ENCODE measurements at places on chromosomes 5 and 9.

- DNase-seq = no peak
These were observed 1020.0 kb upstream of the ARRDC3 start for GRCh38 chr5:92402956-92403702.

DNA sequence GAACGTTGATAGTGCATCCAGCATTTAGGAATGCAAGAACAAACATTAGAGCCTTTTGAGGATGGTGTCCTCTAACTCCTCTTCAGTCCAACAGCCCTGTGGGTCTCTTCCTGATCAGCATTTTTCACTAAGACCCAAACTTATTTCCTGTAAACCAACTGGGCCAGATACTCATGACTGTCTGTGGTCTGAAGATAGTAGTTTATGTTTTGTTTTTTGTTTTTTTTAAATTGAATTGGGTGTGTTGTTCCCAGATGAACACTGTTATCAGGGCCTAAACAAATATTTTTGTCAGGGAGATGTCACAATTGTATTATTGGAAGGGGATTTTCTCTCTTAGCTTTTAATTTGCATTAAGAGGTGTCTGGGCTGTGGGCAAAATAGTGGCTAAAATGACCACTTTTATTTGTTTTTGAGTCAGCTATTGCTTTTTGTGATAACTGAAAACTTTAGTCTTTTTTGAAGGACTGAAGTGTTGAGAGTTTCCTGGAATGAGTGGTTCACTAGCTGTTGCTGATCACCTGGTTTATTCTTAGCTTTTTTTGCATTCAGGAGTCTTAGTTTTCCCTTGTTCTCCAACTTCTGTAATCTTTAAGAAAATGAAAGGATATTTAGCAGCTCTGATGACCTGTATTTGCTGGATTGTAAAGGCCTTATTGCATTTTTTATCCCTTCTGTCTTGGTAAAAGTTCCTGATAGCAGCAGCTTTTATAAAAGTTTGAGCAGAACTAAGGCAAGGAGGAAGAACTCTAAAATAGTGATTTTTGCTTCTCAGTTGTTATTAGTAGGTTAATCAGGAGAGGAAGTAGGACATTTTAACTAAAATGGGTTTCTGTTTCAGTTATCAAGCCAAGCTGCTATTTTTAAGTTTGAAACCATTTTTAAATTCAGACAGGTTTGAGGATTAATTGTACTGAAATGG lies 5.5 kb downstream of the MAN2A1 start:
- no peak for DNase-seq

GRCh38 chr9:84807870-84808390 lies 138.4 kb downstream of the NTRK2 start:
- no peak for DNase-seq

DNA sequence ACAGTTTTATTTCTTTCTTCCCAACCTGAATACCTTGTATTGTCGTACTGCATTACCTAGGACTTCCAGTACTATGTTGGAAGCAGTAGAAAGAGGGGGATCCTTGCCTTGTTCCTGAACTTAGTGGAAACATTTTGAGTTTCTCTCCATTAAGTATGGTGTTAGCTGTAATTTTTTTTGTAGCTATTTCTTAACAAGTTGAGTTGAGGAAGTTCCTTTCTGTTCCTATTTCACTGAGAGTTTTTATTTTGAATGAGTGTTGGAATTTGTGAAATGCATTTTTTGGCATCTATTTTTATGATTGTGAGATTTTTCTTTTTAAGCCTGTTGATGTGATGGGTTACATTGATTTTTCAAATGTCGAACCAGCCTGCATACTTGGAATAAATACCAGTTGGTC lies 49.0 kb downstream of the FSD1L start:
- no peak for DNase-seq

GRCh38 chr9:98006127-98006796 lies 23.1 kb downstream of the ANP32B start:
- DNase-seq = no peak

Data from cortex of kidney (tissue), 1 donor.